ENCODE measurements at places on chromosomes 5 and 9. TPM values are rescaled to one million over a fixed set of nuclear protein-coding genes. Genes with fewer than 3 reads are reported as not detected.

TXNDC8 gene
- total RNA-seq, result not detected

TRIM36 gene
- 5.4 TPM for total RNA-seq

CCNB1 gene
- 400 TPM for total RNA-seq

SMIM33 gene
- total RNA-seq, result not detected

CACNA1B gene
- not detected for total RNA-seq

CDX1 gene
- not detected for total RNA-seq

PHYHD1 gene
- total RNA-seq, result 17.3 TPM

DNA sequence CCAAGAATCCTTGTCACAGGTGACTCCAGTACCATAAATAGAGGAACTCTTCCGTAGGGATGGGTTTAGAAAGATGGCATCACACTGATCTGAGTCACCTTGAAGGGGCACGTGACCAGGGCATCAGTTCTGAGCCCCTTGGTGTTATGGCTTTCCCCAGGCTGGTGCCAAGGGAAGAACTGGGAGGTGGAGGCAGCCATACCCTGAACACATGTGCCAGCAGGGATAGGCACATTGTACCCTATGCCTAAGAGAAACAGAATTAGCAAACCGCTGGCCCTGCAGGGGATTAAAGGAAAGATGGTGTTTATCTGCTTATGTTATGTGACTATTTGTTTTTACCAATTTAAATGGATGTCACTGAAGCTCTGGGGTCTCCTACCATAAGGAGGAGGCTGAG is 196.2 kb downstream of the RGS3 start:
- no peak for DNase-seq

- DNase-seq, result peak; percentile 81
These were observed 7.2 kb downstream of the NDUFS6 start for GRCh38 chr5:1808439-1808838.

- peak; percentile 19 for DNase-seq
These were observed 134.0 kb upstream of the TARS1 start for GRCh38 chr5:33306758-33307157.

DNA sequence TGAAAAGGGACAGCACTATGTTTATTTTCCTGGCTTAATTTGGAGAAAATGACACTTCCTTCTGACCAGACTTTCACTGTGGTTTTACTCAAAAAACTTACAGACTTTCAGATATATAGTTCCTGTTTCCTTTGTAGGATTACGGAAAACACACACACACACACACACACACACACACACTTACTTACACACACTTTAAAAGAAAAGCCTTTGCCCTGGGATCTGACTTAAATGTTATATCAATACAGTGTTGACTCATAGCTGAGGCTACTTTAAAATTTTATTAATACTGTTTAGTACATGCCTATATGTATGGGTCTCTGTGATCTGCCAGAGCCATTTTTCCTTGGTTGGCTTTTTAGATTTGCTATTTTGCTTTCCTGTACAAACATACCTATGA is 758.3 kb downstream of the DNAH5 start:
- no peak for DNase-seq

DNA sequence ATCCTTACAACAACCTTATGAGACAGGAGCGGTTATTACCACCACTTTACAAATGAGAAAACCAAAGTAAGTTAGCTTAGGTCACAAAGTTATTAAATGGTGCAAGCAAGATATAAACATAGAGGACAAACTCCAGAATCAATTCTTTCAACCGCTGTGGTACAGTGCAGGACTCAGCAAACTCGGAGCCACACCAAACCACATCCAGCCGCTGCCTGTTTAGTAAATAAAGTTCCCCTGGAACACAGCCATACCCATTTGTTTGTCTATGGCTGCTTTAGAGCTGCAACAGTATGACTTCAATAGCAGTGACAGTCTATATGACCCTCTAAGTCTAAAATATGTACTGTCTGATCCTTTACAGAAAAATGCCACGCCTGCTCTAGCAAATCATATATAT is 1567.2 kb upstream of the WWC1 start:
- DNase-seq, result no peak

DNA sequence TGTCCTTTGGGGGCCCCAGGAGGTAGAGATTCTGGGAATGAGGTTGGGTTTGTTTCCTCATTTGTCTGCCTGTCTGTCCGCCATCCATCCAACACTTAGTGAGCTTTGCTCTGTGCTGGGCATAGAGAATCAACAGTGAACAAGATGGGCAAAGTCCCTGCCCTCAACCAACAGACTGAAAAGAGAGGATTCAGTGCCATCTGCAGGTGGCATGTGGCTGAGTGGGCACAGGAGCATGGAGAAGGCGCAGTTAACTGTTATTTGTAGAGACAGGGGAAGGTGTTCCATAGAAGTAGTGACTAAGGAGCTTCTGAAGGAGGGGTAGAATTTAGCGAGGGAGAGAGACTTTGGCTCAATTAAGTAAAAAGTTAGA is 23.1 kb downstream of the POLR1E start:
- no peak for DNase-seq

DNA sequence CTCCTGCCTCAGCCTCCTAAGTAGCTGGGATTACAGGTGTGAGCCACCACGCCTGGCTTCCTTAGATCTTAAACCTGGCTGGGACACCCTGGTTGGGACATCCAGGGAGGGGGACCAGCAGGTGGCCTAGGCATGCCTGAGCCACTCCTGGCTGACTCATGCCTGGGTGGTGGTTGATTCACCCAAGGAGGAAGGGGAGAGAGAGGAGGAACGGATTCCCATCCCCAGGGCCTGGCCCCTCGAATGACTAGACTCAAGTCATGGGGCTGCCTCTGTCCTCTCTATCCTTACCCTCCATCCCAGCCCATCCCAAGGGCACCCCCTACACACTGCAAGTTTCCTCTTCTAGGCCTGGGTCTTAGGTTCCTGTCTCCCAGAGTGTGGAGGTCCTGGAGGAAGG is 12.7 kb downstream of the EEIG1 start:
- DNase-seq, result peak; percentile 55
